ENCODE measurements at places on chromosomes 3 and 15.

DNA sequence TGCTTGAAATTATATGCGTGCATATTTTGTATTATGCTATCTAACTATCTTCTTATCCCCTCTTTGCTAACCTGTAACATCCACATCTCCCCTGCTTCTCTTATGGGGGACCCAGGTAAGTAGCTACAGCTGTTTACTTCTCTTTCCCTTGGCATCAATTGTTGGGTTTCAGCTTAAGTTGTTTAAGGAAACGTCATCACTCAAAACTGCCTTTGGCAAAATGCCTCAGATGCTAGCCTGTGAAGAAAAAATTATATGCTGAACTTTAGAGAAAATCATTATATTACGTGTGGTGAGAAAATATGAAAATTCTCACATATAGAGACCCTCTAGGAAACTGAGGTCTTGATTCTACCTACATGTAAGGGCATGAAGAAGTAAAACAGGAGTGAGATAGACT, 447.0 kb upstream of the NECTIN3 start:
- no peak overlapping the region for H3K4me3 ChIP-seq
- no peak overlapping the region for H3K27ac ChIP-seq

GRCh38 chr15:74589826-74590225, 25.8 kb upstream of the CLK3 start:
- H3K4me3 ChIP-seq: no peak overlapping the region
- peaks cover 32% of the 10 kb centered on the region for H3K36me3 ChIP-seq
- DNase-seq: no peak
- H3K4me1 ChIP-seq: no peaks in the 10 kb centered on the region

DNA sequence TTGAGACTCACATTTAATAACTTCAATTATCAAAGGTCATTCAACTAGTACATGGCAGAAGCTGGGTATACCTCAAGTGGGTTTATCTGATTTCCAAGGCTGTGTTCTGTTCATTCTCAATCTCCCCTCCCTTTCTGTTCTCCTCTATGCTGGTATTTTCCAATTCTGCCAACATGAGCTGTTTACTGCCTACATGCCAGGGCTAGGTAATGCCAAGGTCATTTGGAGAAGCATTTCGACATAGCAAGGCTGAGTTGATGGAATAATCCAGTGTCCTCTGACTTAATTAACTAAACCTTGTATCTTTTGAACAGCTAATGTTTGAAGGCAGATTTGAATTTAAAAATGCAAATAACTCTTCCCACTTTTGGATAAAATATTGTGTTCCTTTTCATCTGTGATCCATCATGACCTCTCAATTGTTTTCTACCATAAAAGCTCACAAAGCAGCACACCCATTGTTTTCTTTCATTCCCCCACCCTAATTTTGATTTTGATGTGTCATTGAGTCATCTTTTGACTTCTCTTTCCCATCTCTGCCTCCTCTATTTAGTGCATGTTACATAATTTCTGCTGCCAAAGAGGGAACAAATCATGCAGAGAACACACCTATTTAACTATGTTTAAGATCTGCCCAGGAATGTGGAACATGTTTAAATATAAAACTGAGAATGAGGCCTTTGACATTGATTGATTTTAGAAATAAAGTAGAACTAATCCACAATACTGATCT, 308.8 kb upstream of the NR2E3 start:
- no peak overlapping the region for H3K4me3 ChIP-seq
- DNase-seq: no peak
- H3K4me1 ChIP-seq: no peaks in the 10 kb centered on the region
- no peak overlapping the region for H3K27ac ChIP-seq
- H3K36me3 ChIP-seq: no peaks in the 10 kb centered on the region

DNA sequence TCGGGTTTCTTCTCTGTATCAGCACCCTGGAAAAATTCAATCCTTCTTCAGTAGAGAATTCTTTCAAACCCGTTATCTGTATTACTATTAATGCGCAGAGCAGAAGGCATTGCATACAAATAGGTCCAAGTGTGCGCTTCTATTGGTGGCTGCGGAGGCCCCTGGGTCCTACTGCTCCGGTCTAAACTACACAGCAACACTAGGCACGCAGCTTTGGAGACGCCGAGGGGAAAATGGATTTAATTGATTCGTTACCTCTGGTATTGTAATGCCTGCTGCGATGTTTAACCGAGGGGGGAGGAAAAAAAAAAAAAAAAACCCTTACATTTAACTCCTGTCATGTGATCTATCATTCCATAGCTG, at the start of gene ROBO1:
Gene ROBO1, minus strand, starts transcription at position 94 of the 363 bp plus-strand sequence.
- H3K4me1 ChIP-seq: no peaks in the 10 kb centered on the region
- H3K27me3 ChIP-seq: no peaks in the 10 kb centered on the region
- H3K4me3 ChIP-seq: no peak within 1 kb of the TSS
- DNase-seq: no peak
- no peak within 1 kb of the TSS for H3K27ac ChIP-seq
- H3K36me3 ChIP-seq: no peaks in the 10 kb centered on the region

DNA sequence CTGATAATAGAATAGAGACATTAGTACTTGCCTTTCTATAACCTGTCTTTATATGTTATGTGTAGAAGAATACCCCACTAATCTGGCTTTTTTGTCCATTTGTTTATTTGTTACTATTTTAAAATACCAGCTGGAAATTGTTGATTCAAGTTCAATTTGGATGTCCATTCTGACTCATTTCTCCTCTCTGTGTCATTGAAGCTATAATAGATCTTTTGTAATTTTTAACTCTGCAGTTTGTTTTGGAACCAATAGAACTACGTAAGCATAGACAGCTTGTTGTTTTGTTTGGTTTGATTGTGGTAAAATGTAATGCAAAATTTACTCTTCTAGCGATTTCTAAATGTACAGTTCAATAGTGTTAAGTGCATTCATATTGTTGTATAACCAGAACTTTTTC, 390.4 kb downstream of the ZIC1 start:
- no peak for DNase-seq
- no peaks in the 10 kb centered on the region for H3K36me3 ChIP-seq
- no peaks in the 10 kb centered on the region for H3K27me3 ChIP-seq
- H3K4me1 ChIP-seq: no peaks in the 10 kb centered on the region
- H3K4me3 ChIP-seq: no peak overlapping the region

Measured in central memory CD8-positive, alpha-beta T cell (primary cell).